Naive thymus-derived CD4-positive, alpha-beta T cell (primary cell): ENCODE measurements at places on chromosomes 11 and 22. TPM values are rescaled to one million over a fixed set of nuclear protein-coding genes. Genes with fewer than 3 reads are reported as not detected.

- DNase-seq: no peak
These were observed 115.0 kb downstream of the PHF21B start for GRCh38 chr22:44894782-44895181.

DNA sequence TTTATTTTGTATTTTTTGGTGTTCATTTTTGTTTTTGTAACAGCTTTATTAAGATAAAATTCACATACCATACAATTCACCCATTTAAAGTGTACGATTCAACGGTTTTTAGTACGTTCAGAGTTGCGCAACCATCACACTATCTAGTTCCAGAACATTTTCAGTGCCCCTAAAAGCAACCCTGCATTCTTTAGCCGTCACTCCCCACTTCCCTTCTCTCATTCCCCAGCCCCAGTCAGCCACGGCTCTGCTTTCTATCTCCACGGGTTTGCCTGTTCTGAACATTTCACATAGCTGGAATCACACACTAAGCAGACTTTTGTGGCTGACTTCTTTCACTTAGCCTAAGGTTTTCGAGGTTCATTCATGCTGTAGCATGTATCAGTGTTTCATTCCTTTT is 9.6 kb upstream of the KCNQ1OT1 start:
- DNase-seq: no peak

DNA sequence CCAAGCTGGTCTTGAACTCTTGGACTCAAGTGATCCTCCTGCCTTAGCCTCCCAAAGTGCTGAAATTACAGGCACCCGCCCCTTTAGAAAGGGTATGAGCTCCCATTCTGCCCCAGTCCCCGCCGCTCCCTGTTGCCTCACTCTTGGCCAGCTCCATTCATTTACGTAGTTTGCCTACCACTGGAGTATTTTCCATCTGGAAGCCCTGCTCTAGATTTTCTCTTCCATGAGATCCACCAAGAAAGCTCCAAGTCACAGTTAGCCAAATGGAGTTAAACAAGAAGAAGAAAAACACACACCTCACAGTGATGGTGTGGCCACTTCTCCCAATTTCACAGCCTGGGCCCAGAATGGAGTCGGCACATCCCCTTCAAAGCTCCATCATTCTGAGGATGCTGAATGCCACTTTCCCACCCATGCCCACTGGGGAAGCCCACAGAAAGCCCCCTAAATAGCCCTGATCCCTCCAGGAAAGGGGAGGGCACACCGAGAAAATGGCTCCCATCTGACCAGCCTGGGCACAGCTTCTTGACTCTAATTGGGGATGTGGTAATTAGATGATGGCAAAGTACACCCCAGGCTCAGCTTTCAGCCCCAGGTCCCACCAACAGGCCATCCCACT is 381.2 kb downstream of the MN1 start:
- DNase-seq: no peak

DNA sequence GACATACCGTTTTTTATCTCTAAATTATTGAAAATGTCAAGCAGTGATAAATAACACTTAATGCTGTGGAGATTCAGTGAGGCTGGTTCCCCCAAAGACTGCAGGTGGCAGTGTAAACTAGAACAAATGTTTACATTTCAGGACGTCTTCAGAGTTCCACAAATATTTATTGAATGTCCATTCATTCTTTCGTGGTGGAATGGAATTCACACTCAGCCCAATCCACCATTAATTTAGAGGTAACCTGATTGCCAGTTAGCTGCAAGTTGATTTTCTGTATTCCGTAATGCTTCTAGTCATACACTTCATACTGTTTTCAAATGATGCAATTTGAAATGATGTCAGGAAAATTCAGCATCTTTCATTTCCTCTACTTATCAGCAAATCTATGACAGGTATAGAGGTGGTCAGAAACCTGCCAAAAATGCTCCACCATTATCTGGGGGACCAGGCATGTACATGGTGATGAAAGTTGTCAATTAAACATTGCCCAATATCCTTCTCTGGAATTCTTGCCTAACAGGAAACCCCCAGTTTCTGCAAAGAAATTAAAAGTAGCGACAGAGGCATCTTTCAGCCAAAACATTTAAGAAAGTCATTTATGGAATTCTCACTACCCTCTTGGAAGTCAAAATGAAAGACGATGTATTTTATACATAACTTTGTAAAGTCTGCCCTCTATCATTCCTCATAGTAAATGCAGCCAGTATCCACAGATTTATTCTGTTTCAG is 94.3 kb upstream of the BMAL1 start:
- peak; percentile 15 for DNase-seq

GRCh38 chr11:86688398-86689179 is 16.2 kb upstream of the ME3 start:
- DNase-seq: no peak

DNA sequence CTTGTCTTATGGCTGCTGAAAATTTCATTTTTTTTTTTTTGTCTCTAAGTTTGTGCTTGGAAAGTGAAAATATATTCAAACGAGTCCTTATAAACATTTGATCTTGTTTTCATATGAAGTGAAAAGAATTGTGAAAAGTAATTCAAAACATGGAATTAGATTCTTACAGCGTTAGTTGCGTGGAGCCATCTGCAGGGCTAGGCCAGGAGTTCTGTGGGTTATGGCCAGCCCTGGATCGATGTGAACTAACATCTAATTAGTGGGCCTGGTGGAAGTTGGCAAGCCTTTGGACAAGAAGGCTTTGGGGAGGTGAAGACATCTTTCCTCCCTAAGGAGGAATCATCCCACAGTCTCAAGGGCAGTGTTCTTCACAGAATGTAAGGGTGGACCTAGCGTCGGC is 37.2 kb downstream of the PARVA start:
- no peak for DNase-seq

- no peak for DNase-seq
These were observed 67.3 kb downstream of the RNF169 start for GRCh38 chr11:74815966-74816365.

SPDYC gene
- not detected for polyA plus RNA-seq

DNA sequence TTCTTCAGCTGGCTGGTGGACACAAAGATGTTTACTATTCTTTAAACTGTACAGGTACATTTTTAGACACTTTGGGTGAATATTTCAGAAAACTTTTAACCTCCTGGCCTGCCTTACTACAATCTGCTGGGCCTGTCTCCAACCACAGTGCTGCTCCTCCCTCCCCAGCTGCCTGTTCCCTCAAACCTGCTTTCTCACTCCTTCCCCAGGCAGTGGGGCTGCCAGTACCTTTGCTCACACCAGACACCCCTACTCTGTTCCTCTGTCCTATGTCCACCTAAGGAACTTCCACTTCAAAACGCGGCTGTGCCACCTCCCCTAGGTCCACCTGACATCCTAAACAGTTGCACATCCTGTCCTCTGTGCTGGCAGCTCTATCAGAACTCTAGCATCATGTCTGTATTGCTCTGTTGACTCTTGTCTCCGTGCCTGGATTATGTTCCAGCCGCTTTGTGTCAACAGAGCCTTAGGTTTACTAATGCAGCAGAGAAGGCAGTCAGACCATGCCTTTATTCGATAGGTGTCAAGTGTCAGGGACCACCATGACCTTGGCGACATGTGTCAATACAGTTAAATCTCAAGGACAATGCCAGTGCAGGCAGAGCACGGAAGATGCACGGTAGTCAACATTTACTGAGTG is 13.4 kb downstream of the ZP1 start:
- no peak for DNase-seq

SPCS2 gene
- polyA plus RNA-seq: 119 TPM

OR51B4 gene
- not detected for polyA plus RNA-seq

DNA sequence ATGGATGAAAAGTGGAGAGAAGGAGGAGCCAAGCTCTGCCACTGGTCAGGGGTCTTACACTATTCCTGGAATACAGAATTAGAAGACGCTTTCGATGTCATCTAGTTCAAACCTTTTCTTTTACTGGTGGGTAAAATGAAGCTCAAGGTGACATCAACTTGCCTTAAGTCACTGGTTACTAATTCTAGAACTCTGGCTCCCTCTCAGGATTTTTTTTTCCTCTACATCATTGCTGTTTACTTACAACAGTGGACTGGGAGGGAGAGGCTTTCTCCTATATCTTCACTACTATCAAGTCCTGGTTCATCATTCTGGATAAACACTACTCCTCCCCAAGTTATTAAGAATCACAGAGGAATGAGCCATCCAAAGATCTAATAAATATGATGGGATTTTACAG is 82.9 kb downstream of the ETS1 start:
- DNase-seq: peak; percentile 46

C11orf91 gene
- polyA plus RNA-seq: not detected

DNA sequence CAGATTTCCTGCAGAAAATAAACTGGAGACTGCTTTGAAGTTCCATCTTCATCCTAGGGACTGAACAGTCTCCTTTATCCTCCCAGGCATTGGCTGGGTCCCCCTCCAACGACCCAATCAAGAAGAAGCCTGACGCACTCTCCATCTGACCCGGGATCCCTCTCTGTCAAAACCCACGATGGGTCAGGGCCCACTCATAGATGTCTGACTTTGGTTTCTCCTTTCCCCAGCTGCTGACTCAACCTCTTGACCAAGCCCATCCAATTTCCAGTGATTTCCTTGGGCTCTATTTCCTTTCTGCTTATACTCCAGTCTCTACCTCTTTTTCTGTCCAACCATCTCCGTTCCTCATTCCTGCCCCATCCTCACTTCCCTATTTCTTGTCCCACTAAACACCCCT is 189.7 kb downstream of the MIAT start:
- no peak for DNase-seq

- no peak for DNase-seq
These were observed 268.8 kb downstream of the DDX10 start for GRCh38 chr11:108933630-108934029.
